8988T (cell line): ENCODE measurements at places on chromosomes 2 and 18.

DNA sequence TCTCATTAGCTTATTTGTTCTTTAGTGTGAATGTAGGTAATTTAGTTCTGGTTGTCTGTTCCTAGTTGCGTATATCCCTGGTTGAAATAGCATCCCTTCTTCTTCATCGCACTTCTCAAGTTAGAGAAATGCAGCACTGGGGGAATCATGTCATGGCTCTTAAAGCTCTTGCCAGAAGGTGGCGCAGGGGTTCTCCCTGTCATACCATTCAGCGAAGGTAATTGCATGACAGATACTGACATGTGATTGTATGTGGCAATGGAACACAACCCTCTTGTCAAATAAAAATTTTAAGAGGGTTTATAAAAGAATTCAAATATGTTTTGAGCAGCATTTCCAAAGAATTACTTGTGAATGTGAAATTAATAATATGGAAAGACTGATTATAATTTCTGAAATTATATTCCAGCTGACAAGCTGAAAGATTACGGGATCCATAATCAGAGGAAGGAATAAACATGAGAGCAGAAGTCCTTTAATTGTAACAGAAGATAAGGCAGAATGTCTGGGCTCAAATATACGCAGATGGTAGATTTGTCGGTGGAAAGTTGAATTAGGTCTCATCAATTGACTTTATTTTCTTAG is 411.7 kb downstream of the DSEL start:
- no peak for DNase-seq

DNA sequence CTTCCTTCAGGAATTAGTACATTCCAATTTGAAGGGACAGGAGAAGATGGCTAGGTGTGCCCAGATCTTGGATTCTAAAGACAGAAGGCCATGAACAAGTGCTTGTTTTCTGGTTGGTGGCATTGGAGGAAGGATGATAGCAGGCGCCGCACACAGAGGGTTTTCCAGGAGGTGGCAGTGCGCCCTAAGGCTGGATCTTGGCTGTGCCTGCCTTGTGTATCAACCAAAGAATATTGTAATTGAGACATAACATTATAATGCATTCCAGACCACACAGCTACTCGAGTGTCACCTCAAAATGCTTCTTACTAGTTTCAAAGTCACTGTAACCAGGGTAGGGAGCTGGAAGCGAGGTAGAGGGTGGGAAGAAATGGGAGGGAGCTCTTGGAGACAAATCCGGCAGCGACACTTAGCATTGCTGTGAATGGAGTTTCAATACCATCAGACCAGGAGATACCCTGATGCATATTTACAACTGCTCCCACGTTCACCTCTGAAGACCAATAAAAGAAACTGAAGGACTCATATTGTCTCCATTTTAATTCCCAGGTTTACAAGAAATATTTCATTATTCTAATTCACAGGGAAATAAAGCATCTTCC is 42.5 kb downstream of the CPO start:
- DNase-seq, result peak; percentile 24

GRCh38 chr18:25805323-25805722 is 285.1 kb downstream of the SS18 start:
- no peak for DNase-seq

GRCh38 chr2:215626812-215627281 is 191.0 kb upstream of the FN1 start:
- DNase-seq, result no peak

- no peak for DNase-seq
Measured at GRCh38 chr2:235661167-235661937, 167.5 kb downstream of the AGAP1 start.

DNA sequence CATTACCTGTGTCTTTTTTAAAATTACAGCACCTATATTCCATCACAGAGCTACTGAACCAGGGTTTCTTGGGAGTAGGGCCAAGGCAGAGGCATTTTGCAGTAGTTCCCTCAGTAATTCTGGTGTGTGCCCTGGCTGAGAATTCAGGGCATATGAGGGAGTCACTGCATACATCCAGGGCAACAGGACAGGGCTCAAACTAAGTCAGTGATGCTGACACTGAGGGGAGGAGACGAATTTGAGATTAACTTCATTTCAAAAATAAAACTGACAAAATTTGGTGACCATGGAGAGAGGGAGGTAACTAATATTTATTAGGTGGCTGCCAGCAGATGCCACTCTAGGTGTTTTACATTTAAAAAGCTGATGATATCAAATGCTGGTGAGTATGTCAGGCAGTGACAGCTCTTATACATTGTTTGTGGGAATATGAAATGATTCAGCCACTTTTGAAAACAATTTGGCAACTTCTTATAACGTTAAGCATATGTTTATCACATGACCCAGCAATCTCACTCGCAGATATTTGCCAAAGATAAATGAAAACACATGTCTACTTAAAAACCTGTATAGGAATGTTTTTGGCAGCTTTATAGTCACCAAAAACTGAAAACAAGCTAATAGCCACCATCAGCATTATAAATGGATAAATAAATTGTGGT is 20.3 kb downstream of the STRADB start:
- no peak for DNase-seq

DNA sequence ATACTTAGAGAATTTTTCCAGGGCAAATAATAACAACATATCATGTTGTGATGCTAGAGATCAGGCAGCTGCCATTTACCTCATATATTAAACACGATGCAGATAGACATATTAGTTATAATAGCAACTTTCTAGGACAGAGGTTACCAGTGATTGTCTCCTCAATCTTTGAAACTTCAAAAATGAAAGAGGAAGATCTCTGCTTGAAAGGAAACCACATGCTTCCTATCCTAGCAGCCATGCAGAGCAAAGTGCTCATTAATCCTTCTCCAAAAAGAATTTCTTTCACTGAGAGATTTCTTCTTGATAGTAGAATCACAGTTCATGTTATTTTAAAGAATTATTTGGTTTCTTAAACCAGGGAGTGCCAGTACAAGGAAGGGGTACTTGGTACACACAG is 317.2 kb downstream of the CPS1 start:
- no peak for DNase-seq

GRCh38 chr18:47915229-47915628 is 15.2 kb downstream of the SMAD2 start:
- no peak for DNase-seq

- DNase-seq, result no peak
Measured at GRCh38 chr2:129191530-129191929, 787.9 kb upstream of the RAB6C start.

- no peak for DNase-seq
Measured at GRCh38 chr18:8987241-8987640, 115.3 kb upstream of the NDUFV2 start.

GRCh38 chr2:54830546-54830945 is 107.1 kb downstream of the EML6 start:
- no peak for DNase-seq

DNA sequence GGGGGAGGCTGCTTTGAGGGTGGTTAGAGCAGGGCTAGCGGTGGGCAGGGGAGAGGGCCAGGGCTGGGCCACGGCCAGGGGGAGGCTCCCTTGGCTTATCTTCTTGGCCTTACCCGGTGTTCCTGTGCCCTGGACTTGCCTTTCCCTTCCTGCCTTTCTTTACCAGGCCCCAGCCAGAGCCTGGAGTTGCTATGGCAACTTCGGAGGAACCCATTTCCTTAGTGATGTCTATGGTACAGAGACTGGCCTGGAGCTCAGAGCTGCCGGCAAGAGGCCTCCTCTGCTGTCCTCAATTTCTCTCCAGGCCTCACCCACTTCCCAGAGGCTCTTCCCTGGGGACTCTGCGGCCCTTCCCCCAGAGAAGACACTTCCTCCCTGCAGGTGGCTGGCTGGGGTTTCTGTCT is 11.5 kb downstream of the SPEG start:
- peak; percentile 88 for DNase-seq

DNA sequence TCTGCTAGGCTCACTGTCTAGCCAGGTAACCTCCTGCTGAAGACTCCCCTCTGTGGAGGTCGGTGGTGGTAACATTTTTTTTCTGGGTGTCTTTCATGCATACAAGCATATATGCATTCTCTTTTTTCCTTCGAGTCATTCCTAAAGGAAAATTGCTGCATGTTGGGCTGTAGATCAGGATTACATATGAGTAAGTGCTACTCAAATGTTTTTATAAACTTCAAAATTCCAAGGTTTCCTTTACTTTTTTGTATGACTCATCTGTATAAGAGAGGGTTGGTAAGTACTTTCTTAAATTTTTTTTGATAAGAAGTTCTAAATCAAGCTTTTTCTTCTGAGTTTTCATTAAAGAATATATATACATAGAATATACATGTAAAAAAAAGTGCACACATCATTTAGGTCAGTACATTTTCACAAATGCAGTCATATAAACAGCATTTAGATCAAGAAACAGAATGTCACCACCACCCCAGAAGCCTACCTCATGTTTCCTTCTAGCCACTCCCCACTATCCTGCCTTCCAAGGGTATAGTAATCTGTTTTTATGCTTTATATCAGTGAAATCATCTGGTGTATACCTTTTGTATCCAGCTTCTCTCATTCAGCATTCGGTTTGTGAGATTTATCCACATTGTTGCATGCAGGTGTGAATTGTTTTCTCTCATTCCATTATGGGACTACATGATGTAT is 128.0 kb upstream of the MAP3K20 start:
- DNase-seq, result no peak

- DNase-seq, result no peak
Measured at GRCh38 chr2:72750466-72750865, 75.4 kb downstream of the EXOC6B start.

DNA sequence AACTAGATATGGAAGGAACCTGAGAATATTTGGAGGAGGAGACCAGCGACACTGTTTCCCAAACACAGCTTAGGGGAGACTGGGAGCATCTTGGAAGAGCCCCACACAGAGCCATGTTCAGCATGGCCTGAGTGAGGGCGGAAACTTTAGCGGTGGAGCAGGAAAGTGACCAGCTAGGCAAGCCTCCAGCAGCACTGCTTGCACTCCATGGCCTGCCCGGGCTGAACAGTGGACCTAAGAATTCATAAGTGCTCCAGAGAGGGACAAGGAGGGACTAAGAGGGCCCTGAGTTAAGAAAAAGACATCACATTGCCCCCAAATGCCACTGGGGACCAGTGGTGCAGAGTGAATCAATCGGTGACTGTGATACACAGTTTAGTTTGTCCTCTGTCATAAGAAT is 566.4 kb downstream of the TNS1 start:
- DNase-seq, result no peak

GRCh38 chr2:162591403-162592083 is 247.0 kb downstream of the KCNH7 start:
- DNase-seq, result no peak

DNA sequence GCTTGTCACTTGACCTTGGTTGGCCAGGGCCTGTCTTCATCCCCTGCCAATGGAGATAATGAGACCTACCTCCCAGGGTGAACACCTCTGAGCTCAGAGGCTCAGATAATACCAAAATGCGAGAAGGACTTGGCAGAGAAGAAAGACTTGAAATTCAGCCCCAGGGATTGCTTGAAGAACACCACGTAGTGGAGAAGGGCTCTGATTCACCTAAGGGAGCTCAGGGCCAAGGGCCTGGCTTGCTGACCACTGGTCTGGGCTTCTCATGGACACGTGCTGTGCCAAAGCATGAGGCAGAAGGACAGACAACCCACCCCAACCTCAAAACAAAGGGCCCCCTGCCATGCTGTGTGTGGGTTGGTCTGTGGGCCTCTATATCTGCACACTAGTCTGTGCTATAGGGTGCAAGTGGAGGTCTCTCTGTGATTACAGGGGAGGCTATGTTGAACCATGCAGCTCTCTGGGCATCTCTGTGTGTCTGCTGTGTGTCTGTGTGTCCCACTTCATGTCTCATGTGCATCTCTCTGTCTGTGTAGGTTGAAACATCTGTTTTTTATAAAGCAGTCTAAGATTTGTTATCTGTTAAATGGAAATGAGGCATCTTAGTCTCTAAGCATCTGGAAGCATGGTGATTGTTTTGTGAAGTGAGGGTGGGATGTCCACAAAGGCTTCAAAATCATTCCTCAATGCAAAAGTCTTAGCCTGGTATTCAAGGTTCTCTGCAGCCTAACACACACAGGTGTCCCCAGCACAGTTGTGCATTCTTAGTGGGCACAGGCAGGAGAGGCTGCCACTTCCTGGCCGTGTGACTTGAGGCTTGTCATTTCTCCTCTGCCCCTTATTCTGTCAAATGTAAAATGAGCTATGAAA is 61.0 kb upstream of the EPAS1 start:
- no peak for DNase-seq

DNA sequence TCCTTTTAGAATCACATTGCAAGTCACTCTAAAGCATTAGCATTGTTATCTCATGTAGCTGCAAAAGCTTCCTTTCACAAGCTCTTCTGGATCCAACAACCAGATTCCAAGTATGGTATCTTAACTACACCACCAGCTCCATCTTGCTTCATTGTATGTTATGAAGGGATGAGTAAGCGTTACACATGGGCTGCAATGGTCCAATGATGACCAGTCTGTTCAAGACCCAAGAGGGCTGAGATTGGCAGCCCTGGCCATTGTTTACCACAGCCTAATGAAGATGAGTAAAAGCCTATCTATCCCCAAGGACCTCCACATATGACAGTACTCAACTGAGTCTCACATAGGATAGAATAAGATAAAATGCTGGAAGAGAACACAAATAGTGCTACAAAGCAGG is 6.3 kb downstream of the CFLAR start:
- DNase-seq, result no peak

- DNase-seq, result no peak
Measured at GRCh38 chr18:42106784-42107183, 151.8 kb downstream of the PIK3C3 start.

DNA sequence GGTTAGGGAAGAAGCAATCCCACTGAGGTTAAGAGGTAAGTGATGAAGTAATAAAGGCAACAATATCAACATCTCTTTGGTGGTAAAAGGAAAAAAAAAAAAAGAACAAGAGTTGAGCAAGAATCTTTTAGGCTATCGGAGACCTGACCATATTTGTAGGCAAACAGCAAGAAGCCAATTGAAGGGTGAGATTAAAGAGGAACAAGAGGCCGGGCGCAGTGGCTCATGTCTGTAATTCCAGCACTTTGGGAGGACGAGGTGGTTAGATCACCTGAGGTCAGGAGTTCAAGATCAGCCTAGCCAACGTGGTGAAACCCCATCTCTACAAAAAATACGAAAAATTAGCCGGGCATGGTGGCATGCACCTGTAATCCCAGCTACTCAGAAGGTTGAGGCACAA is 11.3 kb downstream of the VPS54 start:
- DNase-seq, result no peak

GRCh38 chr2:60437080-60437696 is 116.3 kb downstream of the BCL11A start:
- DNase-seq, result no peak

DNA sequence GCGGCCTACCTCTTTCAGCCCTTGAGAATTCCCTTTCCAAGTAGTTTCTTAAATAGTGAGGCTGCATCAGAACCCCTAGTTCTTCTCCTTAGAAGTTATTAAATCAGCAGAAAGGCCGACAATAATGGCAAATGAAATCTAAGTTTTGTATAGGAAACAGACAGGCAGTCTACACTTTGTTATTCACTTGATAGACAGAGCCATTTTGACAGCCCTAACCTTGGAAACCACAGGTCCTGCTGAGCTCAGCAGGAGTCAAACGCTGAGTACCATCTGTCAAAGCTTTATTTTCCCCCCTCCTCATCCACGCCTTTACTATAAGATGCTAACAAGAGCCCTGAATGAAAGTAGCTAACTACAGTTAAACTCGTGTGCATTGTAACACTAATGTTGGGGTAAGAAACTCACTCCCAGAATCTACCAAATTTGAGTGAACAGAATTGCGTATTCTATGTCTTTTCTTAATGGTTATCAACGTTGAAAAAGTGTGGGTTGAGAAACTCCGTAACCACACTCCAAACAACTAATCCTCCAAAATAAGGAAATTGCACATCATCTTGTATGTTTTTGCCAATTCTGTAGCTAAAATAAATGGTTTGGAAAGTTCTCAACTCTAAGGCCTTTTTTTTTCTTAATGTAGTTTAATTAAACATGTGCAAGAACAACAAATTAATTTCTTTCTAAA is 90.6 kb upstream of the EFEMP1 start:
- DNase-seq, result no peak
